HFFc6 (cell line): ENCODE measurements at places on chromosomes 12 and 14. TPM values are rescaled to one million over a fixed set of nuclear protein-coding genes. Genes with fewer than 3 reads are reported as not detected.

TOMM20L gene
- total RNA-seq = not detected in 3 replicates

ZNF641 gene
- 4.2 and 5.6 TPM in 2 replicates for total RNA-seq

DNA sequence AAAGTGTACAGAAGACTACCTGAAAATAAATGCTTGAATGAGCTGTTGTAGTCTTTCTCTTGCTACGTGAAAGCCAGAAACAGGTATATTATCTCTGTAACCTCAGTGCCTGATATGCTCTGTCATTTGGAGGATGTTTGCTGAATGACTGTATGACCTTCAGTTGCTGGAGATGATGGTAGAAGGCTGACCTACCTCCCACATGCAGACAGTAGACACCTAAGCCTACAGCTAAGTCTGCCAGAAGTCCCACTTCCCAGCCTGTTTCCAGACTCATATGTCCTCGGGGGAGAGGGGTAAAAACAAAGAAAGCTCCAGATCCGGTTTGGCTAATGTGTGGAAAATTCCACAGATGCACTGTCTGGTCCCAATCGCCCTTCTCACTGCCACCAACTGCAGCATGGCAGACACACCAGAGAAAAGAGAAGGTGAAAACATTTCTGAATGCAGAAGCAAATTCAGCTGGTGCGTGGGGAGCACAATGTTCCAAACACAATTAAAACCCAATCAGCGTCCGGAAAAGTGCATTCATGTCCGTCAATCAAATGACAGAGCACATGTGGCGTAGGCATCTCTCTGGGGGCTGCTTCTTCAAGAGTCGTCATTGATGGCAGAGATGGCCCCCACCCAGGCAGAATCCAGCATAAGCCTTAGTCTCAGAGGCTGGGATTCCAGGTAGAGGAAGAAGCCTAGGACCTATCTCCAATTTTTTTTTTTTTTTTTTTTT lies 76.3 kb upstream of the TBX3 start:
- peaks cover 15% of the 10 kb centered on the region for H3K4me1 ChIP-seq
- peaks cover 2% of the 10 kb centered on the region; the same call in 1 of the 2 replicates for H3K27me3 ChIP-seq
- H3K36me3 ChIP-seq = no peaks in the 10 kb centered on the region
- DNase-seq = no peak
- no peak overlapping the region for H3K4me3 ChIP-seq
- H3K27ac ChIP-seq = no peak overlapping the region

RASAL1 gene
- total RNA-seq = not detected in 3 replicates

TBC1D30 gene
- 0.04 to 0.25 TPM (median 0.16 TPM) in 3 replicates for total RNA-seq

GUCY2C gene
- total RNA-seq = not detected in 3 replicates

DNA sequence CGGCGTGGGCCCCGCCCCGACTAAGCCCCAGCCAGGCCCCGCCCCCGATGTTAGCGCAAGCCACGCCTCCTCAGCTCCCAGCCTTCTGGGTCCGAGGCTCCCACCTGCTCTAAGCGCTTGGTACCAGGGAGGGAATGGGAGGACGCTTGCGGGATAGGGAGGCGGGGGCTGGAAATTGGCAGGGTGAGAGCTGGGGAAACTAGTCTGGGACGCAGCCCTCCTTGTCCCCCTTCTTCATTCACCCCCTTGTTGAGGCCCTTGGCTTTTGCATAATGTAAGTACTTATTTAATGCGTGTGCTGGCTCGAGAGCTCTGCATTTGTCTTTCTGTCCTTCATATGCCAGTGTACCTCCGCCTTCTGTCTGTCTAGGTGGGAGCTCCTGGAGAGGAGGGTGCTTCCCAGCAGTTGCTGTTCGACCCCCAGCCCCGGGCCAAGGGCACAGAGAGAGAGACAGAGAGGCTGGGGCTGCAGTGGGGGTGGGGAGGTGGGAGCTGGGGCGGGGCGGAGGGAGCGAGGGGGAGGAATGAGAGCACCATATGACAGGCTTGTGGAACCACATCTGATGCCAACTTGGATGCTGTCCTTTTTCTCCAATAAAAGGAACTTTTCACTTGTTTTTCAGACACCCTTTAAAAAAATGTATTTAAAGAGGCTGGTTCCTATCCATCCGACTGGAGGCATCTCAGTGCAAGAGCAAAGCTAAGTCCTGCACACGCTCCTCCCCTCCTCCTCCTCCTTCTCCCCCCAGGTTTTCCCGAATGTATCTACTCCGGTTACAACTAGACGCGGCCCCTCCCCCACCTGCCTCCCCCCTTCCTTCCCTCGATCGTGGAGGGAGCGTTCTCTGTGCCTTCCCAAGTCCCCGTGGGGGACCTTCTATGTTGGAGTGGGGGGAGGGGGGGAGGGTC lies 25.6 kb upstream of the MAP1LC3B2 start:
- peak; percentile 49 for DNase-seq
- no peaks in the 10 kb centered on the region; the same call in none of the 2 replicates for H3K27me3 ChIP-seq
- H3K27ac ChIP-seq = peak overlapping the region; percentile 68
- H3K4me1 ChIP-seq = peaks cover 41% of the 10 kb centered on the region
- H3K4me3 ChIP-seq = peak overlapping the region; percentile 90

DNA sequence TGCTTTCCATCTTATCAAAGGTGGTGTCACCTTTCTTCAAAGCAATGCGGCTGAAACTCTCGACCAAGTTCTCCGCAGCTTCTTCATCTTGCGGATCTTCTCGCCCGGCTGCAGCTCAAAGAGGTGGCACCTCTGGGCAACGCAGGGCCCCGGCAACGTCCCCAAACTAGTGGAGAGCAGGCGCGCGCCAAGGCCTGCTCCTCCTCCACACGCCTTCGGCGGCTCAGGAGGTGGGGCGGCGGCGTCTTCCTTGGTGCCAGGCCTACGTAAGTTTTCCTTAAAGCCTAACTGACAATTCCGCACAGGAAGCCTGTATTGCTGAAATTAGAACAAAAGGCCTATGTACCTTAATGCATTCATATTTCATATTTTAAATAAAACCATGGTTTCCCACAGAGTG lies 112.0 kb downstream of the TMX1 start:
- no peak overlapping the region for H3K4me3 ChIP-seq
- peaks cover 7% of the 10 kb centered on the region for H3K36me3 ChIP-seq
- H3K27me3 ChIP-seq = peaks cover 2% of the 10 kb centered on the region; the same call in 1 of the 2 replicates
- no peak for DNase-seq
- peaks cover 19% of the 10 kb centered on the region for H3K4me1 ChIP-seq

TAS2R9 gene
- not detected in 2 replicates for total RNA-seq

IFNG-AS1 gene
- not detected in 2 replicates for total RNA-seq

GDF3 gene
- not detected in 3 replicates for total RNA-seq

RFLNA gene
- total RNA-seq = not detected in 3 replicates

TSPAN19 gene
- not detected in 3 replicates for total RNA-seq

CD163 gene
- 0.16 TPM in 1 of 3 replicates, not detected in the others for total RNA-seq

DNA sequence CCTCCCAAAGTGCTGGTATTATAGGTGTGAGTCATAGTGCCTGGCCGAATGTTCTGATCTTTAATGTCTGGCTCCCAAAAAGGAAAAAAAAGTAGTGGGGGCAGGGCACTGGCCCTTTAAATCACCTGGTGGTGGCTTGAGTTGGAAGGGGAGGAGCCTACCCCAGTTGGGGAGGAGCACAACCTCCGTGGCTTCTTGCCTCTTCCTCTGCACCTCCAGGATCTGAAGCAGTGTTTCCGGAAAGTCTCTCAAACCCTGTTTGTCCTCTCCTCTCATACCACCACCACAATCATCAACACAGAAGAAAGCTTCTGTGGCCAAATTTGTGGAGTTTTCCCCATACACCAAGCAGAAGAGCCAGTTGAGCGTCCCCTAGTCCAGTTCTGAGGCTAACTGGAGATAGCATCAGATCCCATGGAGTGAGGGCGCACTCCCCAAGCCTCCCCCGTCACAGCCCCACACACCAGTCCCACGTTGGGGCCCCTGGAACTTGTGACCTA lies 24.3 kb upstream of the RCOR1 start:
- H3K27ac ChIP-seq = no peak overlapping the region
- H3K4me3 ChIP-seq = peak overlapping the region; percentile 25; the same call in 1 of the 2 replicates
- H3K27me3 ChIP-seq = peaks cover 4% of the 10 kb centered on the region
- H3K4me1 ChIP-seq = peaks cover 7% of the 10 kb centered on the region; the same call in 1 of the 2 replicates
- no peak for DNase-seq

- peaks cover 4% of the 10 kb centered on the region; the same call in 1 of the 2 replicates for H3K27me3 ChIP-seq
- H3K4me3 ChIP-seq = no peak overlapping the region
- H3K36me3 ChIP-seq = no peaks in the 10 kb centered on the region
- H3K4me1 ChIP-seq = no peaks in the 10 kb centered on the region
These were observed 257.3 kb upstream of the PLEKHG7 start for GRCh38 chr12:92445253-92446082.

DNA sequence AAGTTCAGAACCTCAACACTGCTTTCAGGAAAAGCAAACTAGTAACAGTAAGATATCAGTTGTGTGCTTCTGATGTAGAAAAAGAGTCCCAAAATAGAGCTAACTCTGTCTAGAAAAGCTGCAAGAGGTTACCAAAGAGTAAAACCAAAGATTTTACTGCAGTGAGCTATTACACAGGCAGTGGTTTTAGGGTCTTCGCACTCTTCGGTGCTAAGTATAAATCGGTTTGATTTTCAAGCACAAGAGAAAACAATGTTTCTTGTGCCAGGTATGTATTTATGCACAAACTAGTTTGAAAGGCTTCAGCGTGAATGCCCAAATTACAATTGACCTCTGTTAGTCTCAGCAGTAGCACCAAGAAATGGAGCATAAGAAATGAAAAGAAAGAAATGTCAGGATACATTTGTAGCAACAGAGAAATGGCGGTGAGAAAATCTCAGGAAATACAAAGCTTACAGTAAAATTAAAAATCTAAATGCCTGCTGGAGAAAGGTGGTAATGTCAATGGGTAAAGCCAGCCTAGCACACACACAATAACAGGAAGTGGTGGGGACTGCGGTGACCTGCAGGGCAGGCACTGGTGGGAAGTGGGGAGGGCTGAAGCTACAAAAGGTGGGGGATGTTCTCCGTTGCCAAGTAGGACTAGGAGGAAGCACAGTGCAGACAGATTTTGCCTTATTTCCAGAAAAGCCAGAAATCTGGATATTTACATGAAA lies 18.0 kb upstream of the DYRK2 start:
- peaks cover 6% of the 10 kb centered on the region for H3K4me1 ChIP-seq
- H3K4me3 ChIP-seq = no peak overlapping the region
- H3K36me3 ChIP-seq = no peaks in the 10 kb centered on the region
- H3K27me3 ChIP-seq = peaks cover 16% of the 10 kb centered on the region
- DNase-seq = no peak

DNA sequence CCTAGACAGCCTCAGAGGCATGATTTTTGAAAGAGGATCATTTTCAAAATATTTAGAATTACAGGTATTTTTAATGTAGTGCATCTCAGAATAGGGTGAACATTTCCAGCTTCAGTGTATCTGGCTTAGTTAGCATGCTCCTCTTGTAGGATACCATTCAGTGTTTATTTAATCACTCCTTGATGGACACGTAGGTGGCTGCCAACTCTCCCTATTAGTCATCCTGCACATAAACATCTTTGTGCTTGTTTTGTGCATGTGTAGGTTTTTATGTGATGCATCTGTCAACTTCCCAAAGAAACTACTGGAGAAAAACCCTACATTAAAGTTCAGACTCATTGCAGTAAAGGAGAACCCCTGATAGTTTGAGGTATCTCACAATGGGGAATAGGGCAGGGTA lies 52.5 kb upstream of the RBM19 start:
- H3K27me3 ChIP-seq = peaks cover 23% of the 10 kb centered on the region
- H3K4me1 ChIP-seq = peaks cover 18% of the 10 kb centered on the region
- no peak overlapping the region for H3K27ac ChIP-seq
- no peaks in the 10 kb centered on the region for H3K36me3 ChIP-seq
- peak; percentile 37 for DNase-seq

DNA sequence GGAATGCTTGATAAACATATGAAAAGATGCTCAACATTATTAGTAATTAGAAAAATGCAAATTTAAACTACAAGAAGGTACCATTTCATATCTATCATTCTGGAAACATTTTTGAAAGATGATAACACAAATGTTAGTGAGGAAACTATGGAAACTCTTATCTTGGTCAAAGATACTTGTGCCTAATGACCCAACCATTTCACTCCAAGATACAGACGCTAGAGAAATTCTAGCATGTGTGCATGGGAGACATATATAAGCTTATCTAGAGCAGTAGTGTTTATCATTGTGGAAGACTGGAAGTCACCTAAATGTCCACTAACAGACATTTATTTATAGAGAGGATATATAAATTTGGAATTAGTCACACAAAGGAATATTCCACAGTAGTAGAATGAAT lies 143.1 kb upstream of the HMGA2 start:
- no peaks in the 10 kb centered on the region for H3K27me3 ChIP-seq
- H3K36me3 ChIP-seq = peaks cover 16% of the 10 kb centered on the region
- H3K4me3 ChIP-seq = no peak overlapping the region

GRCh38 chr14:38208618-38209562 lies 1.2 kb downstream of the SSTR1 start:
- DNase-seq = peak; percentile 92
- peak overlapping the region; percentile 98 for H3K27ac ChIP-seq
- peaks cover 5% of the 10 kb centered on the region for H3K27me3 ChIP-seq
- H3K4me1 ChIP-seq = peaks cover 61% of the 10 kb centered on the region
- H3K4me3 ChIP-seq = peak overlapping the region; percentile 98

DNA sequence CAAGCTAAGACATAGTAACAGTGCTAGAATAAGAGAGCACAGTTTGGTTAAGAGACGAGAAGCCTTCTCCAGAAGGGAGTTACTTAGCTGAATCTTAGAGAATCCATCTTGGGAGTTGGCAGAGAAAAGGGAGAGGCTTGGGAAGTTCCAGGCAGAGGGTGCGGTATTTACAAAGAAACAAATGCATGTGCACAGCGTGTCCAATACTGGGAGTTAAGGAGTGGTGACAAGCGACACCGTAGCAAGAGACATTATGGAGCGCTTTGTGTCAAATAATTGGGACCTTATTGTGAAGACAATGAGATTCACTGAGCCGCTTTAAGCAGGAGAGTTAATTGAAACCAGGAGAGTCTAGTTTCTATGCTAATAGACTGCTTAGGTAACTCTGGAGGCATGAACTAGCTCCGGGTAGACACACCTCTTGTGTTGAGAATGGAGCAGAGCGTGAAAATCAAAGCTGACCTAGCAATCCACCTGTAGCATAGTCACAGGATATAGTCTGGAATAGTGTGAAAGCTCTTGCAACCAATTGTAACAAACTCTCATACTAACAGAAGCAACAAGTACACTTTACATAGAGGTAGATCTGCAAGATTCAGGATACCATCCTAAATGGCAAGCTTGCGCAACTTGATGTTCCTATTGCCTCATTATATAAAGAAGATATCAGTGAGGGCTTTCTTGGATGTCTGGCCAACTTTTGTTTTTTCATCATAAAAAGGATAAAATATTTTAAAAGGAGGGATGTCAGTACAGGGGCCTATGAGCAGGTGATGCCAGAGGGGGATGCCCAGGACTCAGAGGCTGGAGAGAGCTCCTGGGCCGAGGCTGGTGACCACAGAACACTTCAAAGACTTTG lies 5.3 kb downstream of the ALDH1L2 start:
- H3K27me3 ChIP-seq = no peaks in the 10 kb centered on the region; the same call in 1 of the 2 replicates
- peaks cover 47% of the 10 kb centered on the region for H3K4me1 ChIP-seq
- no peak overlapping the region for H3K4me3 ChIP-seq
- 0 out of 2 replicates have a peak, but pooled peaks cover 3% of the 10 kb centered on the region for H3K36me3 ChIP-seq
- no peak for DNase-seq

OTX2 gene
- not detected in 3 replicates for total RNA-seq

CD69 gene
- not detected in 3 replicates for total RNA-seq

EXOC3L4 gene
- not detected in 2 replicates for total RNA-seq

NANOG gene
- not detected in 3 replicates for total RNA-seq

- no peak overlapping the region for H3K27ac ChIP-seq
- no peaks in the 10 kb centered on the region; the same call in 1 of the 2 replicates for H3K27me3 ChIP-seq
- no peaks in the 10 kb centered on the region for H3K4me1 ChIP-seq
- no peaks in the 10 kb centered on the region for H3K36me3 ChIP-seq
- no peak for DNase-seq
- H3K4me3 ChIP-seq = no peak overlapping the region
These were observed 122.2 kb upstream of the CCDC175 start for GRCh38 chr14:59698793-59699192.

- H3K4me1 ChIP-seq = peaks cover 22% of the 10 kb centered on the region
- H3K27me3 ChIP-seq = peaks cover 5% of the 10 kb centered on the region; the same call in 1 of the 2 replicates
- H3K36me3 ChIP-seq = no peaks in the 10 kb centered on the region
- no peak overlapping the region for H3K27ac ChIP-seq
These were observed 17.3 kb upstream of the RIN3 start for GRCh38 chr14:92496191-92496857.
